ENCODE measurements at places on chromosomes 11 and 22.

GRCh38 chr11:16603890-16604793, 134.3 kb upstream of the C11orf58 start:
- H3K4me3 ChIP-seq, result peak overlapping the region; percentile 66
- peak; percentile 55 for DNase-seq
- peak overlapping the region; percentile 82 for H3K27ac ChIP-seq
- peaks cover 6% of the 10 kb centered on the region for H3K4me1 ChIP-seq
- H3K27me3 ChIP-seq, result no peaks in the 10 kb centered on the region
- no peaks in the 10 kb centered on the region for H3K36me3 ChIP-seq

- H3K4me1 ChIP-seq, result peaks cover 3% of the 10 kb centered on the region
- no peak overlapping the region for H3K4me3 ChIP-seq
- no peak overlapping the region for H3K27ac ChIP-seq
- H3K36me3 ChIP-seq, result no peaks in the 10 kb centered on the region
Observed at GRCh38 chr11:124742555-124742954, 2.8 kb downstream of the NRGN start.

GRCh38 chr11:16780146-16780545, 41.7 kb downstream of the C11orf58 start:
- H3K4me3 ChIP-seq, result no peak overlapping the region
- DNase-seq, result no peak
- no peaks in the 10 kb centered on the region for H3K36me3 ChIP-seq
- no peak overlapping the region for H3K27ac ChIP-seq

- no peak for DNase-seq
- H3K4me3 ChIP-seq, result no peak overlapping the region
- H3K4me1 ChIP-seq, result peaks cover 45% of the 10 kb centered on the region
- no peak overlapping the region for H3K27ac ChIP-seq
- no peaks in the 10 kb centered on the region for H3K27me3 ChIP-seq
Observed at GRCh38 chr11:128477811-128478210, 109.5 kb downstream of the ETS1 start.

GRCh38 chr11:117843666-117844484, 19.3 kb upstream of the FXYD2 start:
- no peak overlapping the region for H3K27ac ChIP-seq
- no peaks in the 10 kb centered on the region for H3K4me1 ChIP-seq

- peaks cover 17% of the 10 kb centered on the region for H3K36me3 ChIP-seq
- no peaks in the 10 kb centered on the region for H3K27me3 ChIP-seq
- no peak overlapping the region for H3K4me3 ChIP-seq
- peaks cover 31% of the 10 kb centered on the region for H3K4me1 ChIP-seq
- peak; percentile 82 for DNase-seq
- H3K27ac ChIP-seq, result peak overlapping the region; percentile 93
Observed at GRCh38 chr11:45857961-45858474, 10.7 kb downstream of the CRY2 start.

DNA sequence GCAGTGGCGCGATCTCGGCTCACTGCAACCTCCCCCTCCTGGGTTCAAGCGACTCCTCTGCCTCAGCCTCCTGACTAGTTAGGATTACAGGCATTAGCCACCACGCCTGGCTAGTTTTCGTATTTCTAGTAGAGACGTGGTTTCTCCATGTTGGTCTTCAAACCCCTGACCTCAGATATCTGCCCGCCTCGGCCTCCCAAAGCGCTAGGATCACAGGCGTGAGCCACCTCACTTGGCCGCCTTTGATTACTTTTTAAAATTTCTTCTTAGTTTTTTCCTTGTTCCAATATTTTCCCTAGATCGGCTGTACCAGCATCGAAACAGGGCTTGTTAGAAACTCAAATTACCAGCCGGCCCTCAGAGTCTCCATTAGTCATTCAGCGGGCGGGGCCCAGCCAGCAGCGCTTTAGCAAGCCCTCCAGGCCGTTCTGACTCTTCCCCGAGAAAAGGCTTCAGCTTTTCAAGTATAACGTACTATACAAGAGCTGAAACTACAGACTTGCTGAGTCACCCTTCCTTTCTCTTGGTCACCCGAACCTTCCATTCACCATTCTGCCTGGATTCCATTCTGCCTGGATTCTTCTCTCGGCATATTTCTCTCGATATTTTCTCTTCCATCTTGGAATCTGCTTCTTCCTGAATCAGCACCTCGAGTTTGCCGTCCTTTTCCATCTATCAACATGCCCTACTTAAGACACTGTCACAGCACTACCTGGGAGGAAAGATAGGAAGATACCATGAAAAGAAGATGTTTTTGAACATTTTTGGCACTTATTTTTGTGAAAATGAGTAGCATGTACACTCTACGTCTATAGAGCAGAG, 6.7 kb upstream of the CAPRIN1 start:
- H3K4me1 ChIP-seq, result no peaks in the 10 kb centered on the region
- no peaks in the 10 kb centered on the region for H3K27me3 ChIP-seq

DNA sequence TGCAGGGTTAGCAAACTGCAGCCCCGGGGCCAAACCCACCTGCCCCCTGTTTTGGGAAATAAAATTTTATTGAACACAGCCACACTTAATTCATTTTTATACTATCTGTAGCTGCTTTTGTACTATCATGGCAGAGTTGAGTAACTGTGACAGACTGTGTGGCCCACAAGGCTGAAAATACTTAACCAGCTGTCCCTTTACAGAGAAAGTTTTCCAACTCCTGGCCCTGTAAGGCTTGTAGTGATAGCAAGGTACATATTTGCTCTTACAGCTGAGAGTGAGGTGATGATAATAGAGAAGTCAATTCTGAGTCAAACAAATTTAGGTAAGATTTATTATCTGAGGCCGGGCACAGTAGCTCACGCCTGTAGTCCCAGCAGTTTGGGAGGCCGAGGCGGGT, 87.4 kb upstream of the SLC6A5 start:
- no peaks in the 10 kb centered on the region for H3K4me1 ChIP-seq
- no peak overlapping the region for H3K27ac ChIP-seq
- H3K36me3 ChIP-seq, result no peaks in the 10 kb centered on the region
- no peak for DNase-seq
- H3K4me3 ChIP-seq, result no peak overlapping the region

DNA sequence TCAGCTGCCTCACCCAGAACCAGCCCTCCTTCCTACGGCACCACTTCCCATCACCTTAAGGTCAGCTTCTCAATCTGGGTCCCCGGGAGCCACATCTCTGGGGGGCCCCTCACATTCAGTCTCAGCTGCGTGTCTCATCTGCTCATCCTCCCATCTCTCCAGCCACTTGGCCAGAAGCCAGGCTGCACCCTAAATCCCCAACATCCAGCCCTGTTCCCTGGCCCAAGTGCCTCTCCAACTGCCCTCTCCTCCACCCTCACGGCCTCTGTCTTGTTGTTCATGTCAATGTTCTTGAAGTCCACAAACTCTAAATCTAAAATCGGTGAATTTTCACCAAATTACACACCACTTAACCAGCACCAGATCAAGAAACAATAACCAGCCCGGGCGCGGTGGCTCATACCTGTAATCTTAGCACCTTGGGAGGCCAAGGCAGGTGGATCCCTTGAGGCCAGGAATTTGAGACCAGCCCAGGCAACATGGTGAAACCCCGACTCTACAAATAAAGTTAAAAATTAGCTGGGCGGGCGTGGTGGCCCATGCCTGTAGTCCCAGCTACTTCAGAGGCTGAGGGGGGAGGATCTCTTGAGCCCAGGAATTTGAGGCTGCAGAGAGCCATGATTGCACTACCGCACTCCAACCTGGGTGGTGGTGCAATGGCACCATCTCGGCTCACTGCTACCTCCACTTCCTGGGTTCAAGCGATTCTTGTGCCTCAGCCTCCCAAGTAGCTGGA, 33.7 kb downstream of the A4GALT start:
- H3K27ac ChIP-seq, result no peak overlapping the region
- peaks cover 29% of the 10 kb centered on the region for H3K4me1 ChIP-seq
- H3K27me3 ChIP-seq, result no peaks in the 10 kb centered on the region
- no peak overlapping the region for H3K4me3 ChIP-seq

GRCh38 chr11:66371627-66372415, at the start of gene SLC29A2:
TSS of gene SLC29A2 (minus strand) at chr11:66371760. CDS start at chr11:66371591, 169 bp downstream.
- no peaks in the 10 kb centered on the region for H3K36me3 ChIP-seq
- no peak for DNase-seq
- peak within 1 kb of the TSS; percentile 50 for H3K4me3 ChIP-seq
- H3K4me1 ChIP-seq, result peaks cover 6% of the 10 kb centered on the region

DNA sequence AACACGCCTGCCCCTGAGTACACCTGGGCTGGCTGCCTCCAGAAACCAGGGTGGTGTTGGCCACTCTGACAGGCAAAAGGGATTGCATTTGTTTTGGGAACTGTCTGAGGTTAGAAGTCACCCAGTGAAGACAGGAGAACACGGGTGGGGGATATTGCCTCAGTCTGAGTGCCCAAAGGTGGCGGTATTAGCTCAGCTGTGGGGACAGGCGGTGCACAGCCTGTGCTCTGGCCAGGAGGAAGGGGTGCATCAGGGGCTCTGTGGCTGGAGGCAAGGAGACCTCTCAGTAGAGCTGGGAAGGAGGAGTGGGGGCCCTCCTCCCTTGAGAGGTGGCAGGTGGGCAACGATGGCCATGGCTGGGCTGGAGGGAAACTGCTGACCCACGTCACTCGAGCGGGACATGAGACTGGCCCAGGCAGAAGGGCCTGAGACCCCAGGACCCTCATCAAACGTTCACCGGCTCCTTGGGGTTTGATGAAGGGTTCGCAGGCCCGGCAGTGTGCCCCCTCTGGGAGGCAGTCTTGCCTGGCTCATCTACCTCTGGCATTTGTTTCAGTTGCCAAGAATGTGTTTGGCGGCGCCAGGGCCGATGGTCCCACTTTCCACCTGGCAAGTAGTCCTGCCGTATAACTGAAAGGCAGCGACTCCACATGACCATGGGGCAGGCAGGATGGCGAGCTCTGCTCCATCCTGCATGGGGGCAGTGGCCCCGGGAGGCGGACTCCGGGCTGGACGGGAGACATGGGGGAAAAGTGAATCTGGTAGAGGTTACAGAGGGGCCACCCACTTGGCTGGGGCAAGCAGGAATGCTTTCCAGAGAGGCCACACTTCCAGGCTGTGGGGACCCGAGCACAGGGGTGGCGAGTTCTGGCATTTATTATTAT, 52.8 kb upstream of the SMIM38 start:
- no peak overlapping the region for H3K27ac ChIP-seq
- DNase-seq, result no peak
- no peaks in the 10 kb centered on the region for H3K27me3 ChIP-seq

DNA sequence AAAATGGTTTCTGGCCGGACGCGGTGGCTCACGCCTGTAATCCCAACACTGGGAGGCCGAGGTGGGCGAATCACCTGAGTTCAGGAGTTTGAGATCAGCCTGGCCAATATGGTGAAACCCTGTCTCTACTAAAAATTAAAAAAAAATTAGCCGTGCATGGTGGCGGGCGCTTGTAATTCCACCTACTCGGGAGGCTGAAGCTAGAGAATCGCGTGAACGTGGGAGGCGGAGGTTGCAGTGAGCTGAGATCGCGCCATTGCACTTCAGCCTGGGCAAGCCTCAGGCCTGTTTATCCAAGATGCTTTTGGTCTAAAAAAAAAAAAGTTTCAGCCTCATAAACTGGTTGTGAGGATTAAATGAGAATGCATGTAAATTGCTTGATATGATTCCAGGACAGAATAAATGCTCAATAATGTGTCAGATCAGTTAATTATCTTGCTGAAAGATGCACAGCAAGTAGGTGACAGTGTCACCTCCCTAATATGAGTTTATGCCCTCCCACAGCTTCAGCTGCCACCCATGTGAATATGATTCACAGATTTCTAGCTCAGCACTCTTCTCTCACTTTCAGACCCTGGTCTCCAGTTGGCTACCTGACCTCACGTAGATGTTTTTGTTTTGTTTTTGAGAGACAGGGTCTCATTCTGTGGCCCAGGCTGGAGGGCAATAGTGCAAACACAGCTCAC, 1.1 kb upstream of the ALG8 start:
- no peak for DNase-seq
- H3K4me3 ChIP-seq, result peak overlapping the region; percentile 87
- peaks cover 4% of the 10 kb centered on the region for H3K4me1 ChIP-seq
- H3K36me3 ChIP-seq, result peaks cover 5% of the 10 kb centered on the region

DNA sequence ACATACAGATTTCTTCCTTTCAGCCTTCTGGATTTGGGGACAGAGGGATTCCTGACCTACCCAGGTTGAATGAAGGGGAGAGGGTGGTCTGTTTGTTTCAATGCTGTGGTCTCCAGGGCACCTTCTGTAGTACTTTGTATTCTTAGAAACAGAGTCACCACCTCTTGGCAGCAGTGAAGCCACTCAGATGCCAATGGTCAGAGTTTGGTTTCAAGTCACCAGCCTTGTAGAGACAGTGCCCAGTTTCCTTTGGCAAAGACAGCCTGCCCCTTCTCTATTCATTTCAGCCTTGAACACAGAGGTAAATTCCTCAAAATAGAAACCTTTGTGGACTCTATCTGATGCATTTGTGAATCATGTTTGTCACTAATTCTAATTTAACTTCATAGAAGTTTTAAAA, 111.7 kb upstream of the RASSF10 start:
- H3K4me3 ChIP-seq, result no peak overlapping the region
- peaks cover 13% of the 10 kb centered on the region for H3K36me3 ChIP-seq
- H3K4me1 ChIP-seq, result peaks cover 37% of the 10 kb centered on the region
- no peak overlapping the region for H3K27ac ChIP-seq
- no peak for DNase-seq
- H3K27me3 ChIP-seq, result no peaks in the 10 kb centered on the region

DNA sequence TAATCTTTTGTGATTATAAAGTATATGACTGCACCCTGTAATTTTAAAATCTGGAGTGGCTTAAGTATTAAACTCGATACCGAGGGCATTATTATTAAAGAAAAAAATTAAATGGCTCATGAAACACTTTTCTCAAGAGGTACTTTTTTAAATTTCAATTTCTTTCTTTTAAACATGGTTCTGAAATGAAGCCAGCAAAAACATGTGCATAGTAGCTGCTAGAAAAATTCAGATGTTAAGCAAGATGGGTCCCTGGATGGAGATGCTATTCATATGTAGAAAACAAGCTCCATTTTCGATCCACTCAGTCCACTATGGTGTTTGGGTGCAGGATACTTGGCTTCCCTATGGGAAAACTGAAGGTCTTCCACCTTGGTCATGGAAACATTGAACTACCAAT, 189.5 kb downstream of the PGR start:
- H3K4me1 ChIP-seq, result no peaks in the 10 kb centered on the region
- H3K27ac ChIP-seq, result no peak overlapping the region
- DNase-seq, result no peak
- no peaks in the 10 kb centered on the region for H3K27me3 ChIP-seq
- H3K4me3 ChIP-seq, result no peak overlapping the region
- H3K36me3 ChIP-seq, result no peaks in the 10 kb centered on the region

DNA sequence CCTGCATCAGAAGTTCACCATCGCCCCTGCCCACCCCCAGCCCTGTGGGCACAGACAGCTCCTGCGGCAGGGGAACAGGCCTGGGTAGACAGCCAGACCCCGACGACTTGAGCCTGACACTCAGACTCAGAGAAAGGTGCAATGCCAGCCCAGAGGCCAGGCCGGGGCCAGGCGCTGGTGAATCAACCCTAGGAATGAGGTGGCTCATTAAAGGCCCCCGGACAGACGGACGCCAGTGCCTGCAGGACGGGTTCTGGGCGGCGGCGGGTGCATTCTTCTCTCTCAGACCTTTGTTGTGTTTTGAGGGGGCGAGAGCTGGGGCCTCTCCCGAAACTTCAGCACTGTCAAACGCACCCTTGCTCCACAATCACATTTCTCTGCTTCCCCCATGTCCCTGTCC, 5.6 kb downstream of the OVOL1 start:
- H3K27ac ChIP-seq, result no peak overlapping the region
- DNase-seq, result no peak
- H3K4me1 ChIP-seq, result no peaks in the 10 kb centered on the region
- H3K27me3 ChIP-seq, result peaks cover 30% of the 10 kb centered on the region

Data from fibroblast of lung (primary cell).